ENCODE measurements at places on chromosomes 1 and 21.
A peak's percentile ranks its signal among the peaks of the same experiment; 100 is the strongest.

GRCh38 chr1:56098946-56099345 is 480.4 kb downstream of the PLPP3 start:
- no peak for DNase-seq

DNA sequence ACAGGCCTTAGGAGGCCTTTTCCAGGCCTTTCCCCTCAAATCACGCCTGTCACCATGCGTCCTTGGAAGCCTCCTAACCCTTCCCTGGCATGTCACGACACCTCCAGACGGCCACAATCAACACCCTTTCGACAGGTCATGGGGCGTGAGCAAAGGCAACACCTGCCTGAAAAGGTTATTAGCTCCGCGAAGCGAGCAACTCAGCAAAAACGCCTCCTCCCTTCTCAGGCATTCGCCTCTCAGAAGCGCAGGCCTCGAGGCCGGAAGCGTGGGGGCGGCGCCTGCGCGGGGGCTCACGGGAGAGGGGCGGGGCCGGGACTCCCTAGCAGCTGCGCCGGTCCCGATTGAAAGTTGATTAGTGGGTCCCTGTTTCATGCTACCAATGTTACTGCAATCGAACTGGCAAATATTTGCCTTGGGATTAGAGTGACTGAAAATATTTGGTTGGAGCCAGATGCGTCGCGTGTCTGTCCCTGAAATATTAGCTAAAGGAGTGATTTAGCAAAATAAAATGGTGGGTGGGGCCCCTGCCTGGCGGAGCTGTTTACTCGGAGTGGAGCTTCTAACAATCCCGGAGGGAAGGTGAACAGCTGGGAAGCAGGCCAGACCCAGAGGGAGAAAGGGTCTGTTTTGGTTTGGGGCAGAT is 44.9 kb downstream of the GFI1 start:
- no peak for DNase-seq

DNA sequence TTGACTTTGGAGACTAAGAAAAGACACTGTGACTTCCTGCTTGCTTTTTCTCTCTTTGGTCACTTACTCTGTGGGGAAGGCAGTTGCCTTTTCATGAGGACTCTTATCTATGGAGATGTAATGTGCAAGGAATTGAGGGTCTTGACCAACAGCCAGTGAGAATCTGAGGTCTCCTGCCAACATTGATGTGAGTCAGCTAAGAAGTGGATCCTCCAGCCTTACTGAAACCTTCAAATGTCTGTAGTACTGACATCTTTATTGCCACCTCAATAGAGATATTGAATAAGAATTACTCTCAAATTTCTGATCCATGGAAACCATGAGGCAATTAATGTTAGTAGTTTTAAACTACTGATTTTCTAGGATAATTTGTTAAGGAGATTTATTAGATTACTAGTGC is 598.4 kb downstream of the ADGRL2 start:
- no peak for DNase-seq

DNA sequence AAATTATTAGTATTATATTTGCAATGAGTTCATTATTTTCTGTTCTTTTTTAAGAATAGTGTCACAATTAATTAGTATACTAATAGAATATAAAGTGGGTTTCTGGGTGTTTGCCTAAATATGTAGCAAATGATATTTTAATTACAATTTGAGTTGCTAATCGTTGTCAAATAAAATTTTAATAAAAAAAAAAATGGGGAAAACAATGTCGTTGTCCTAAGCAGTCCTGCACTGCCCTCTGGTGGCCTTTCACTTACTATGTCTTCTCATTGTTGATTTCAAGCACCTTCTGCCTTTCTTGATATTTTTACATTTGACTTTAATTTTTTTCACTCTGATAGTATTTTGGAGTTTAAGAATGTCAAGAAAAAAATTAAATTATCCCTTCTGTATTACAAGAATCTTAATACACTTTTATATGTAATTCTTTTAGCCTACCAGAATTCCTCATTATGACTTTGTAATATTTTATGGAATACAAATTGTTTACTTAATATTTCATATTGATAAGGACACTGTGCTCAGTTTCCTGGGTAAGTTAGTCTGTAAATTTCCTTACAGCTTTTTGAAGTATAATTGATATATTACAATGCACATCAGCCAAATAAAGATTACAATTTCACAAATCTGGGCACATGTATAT is 104.5 kb upstream of the FMN2 start:
- DNase-seq = peak; percentile 13

All from G401 (cell line).